Gastrocnemius medialis (tissue), 4 donors: ENCODE measurements at places on chromosomes 1 and 21. TPM values are rescaled to one million over a fixed set of nuclear protein-coding genes. Genes with fewer than 3 reads are reported as not detected.

GRCh38 chr1:5374192-5374591, 618.0 kb downstream of the NPHP4 start:
- no peak for DNase-seq

- no peak for DNase-seq
Observed at GRCh38 chr21:42238185-42238934, 19.4 kb downstream of the ABCG1 start.

LMX1A gene
- total RNA-seq = 0.20 TPM

DNA sequence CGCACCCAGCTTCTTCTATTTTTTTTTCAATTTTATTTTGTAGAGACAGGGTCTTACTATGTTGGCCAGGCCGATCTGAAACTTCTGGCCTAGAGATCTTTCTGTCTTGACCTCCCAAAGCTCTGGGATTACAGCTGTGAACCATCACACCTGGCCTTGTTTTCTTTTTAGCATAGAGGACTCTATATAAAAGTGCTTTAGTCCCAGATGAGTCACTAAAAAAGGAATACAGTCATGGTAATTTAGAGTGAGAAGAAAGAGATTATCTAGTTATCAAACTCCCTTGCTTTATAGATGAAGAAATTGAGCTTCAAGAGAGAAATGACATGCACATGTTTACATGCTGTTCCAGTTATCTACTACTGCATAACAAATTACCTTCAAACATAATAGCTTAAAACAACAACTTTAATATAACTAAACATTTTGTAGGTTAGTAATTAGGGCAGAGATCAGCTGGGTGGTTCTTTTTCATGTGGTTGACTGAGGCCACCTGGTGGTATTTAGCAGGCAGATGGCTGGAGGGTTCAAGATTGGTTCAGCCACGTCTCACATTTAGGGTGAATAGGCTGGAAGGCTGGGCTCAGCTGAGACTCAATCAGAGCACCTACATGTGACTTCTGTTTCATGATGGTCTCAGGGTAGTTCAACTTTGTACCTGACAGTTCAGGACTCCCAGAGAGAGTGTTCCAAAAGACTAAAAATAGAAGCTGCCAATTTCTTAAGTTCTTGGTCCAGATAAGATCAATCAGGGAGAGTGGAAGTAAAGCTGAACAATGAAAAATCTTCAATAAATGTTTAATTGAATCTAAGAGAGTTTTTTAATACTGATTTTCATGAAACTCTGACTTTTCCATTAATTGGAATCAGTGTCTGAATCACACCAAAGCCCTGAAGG, 16.9 kb upstream of the MTF2 start:
- no peak for DNase-seq

OR2L3 gene
- total RNA-seq = not detected

GRCh38 chr1:86382878-86383277, 13.2 kb downstream of the ODF2L start:
- no peak for DNase-seq

ZFP69 gene
- total RNA-seq = 0.29 TPM

EPHB2 gene
- 0.07 TPM for total RNA-seq

IL22RA1 gene
- total RNA-seq = not detected

GRCh38 chr21:44820851-44821250, 3.0 kb upstream of the SUMO3 start:
- DNase-seq = no peak

DNA sequence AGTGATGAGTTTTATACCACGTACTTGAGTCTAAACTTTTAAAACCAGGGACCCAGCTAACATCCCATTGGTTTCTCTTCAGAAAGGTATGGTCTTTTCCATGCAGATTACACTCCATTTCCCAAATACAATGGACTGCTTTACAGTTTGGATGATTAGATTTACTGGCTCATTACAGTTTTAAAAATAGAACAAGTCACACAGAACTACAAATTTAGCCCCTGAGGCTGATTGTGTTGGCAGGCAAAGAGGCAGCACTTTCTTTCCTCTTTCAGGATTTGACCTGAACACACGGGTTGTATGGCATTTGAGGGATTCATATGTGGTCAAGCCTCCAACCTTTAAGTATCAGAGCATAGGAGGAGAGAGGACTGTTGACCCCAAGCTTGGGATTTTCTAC, 21.8 kb upstream of the VTCN1 start:
- DNase-seq = no peak

- DNase-seq = no peak
Observed at GRCh38 chr1:233217832-233218231, 77.7 kb downstream of the PCNX2 start.

- DNase-seq = no peak
Observed at GRCh38 chr21:26194326-26194725, 23.8 kb upstream of the APP start.

GRCh38 chr1:153370146-153370545, 5.3 kb downstream of the S100A12 start:
- no peak for DNase-seq

DNA sequence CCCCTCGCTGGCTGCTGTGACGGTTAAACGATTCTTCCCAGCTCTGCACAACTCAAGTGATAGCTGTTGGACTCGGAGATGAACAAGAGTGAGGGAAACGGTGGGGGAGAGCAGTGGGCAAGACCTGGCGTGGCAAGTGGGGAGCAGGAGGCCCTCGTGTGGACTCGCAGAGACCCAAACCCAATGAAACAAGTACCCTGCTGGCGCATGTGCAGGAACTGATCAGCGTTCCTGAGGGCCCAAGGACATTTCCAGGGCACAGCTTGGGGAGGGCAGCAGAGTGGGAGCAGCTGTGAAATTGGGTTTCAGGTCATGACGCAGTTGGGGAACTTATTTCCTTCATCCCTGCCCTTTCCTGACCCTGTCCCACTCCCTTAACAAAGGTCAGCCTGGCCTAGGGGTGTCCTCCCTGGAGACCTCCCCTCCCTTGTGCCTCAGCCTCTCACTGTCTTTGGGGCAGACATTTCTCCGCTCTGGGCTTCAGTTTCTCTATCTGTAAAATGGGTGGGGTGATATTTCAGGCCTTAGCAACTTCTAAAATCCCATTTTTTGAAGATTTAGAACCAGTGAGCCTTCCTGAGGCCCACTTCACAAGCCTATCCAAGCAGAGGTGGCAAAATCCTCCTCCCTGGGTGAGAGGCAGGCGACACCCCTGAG, 27.9 kb upstream of the ECE1 start:
- DNase-seq = no peak

GOLT1A gene
- total RNA-seq = not detected

PDC gene
- total RNA-seq = not detected

RGSL1 gene
- not detected for total RNA-seq

LRRC71 gene
- not detected for total RNA-seq

MIS18A gene
- total RNA-seq = 2.7 TPM

DNA sequence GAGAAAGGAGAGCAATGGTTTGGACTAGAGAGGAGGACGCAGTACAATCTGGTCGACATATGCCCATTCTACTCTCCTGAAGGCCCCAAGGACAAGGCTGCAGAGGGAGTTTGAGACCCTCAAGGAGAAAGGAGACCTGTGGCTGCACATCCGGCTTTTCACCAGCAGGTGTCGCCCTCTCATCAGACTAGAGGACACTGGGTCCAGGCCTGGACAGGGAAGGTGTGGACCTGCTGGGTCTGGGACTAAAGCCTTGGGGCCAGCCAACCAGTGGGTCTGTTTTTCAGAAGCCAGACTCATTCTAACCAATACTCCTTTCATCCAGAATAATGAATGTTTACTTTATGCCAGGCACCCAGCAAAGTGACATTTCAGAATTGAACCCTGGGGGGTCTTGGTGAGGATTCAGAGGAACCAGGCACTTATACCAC, 5.0 kb downstream of the SRARP start:
- DNase-seq = peak; percentile 59

DNA sequence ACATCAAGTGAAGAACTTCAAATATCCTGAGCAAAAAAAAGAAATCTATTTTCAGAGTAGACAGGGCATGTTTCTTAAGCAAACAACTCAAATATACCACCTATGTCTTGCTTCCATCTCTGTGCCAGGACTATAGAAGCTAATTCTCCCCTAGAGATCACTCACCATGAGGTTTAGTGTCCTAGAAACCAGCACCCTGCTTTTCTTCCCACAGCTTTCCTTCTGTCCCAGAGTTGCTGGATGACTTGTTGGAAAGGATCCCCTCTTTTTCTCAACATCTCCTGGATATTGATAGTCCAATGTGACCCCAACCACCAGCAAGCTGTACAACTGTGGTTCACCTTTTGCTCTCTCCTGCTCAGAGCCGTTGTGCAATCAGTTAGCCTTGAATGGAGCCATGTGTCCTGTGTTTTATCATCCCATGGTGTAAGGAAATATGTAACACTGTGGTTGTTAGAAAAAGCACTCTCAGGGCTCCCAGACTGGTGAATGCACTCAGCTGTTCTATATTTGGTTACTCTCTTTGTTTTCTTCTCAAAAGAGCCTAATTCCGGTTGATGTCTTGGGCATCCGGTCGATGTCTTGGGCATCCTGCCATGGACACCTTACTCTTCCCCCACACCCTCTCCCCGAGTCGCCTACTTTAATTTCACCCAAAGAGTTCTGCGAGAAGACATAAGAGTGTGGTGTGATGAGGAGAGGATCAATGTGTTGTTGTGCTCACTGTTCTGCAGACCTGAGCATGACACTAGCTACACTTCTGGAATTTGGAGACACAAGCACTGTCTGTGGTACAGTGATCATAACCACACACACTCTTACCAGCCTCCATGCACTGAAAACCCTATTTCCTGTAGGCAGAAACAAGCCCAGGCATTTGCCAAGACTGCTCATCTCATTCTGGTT, 1.7 kb downstream of the TNFSF4 start:
- no peak for DNase-seq

DNA sequence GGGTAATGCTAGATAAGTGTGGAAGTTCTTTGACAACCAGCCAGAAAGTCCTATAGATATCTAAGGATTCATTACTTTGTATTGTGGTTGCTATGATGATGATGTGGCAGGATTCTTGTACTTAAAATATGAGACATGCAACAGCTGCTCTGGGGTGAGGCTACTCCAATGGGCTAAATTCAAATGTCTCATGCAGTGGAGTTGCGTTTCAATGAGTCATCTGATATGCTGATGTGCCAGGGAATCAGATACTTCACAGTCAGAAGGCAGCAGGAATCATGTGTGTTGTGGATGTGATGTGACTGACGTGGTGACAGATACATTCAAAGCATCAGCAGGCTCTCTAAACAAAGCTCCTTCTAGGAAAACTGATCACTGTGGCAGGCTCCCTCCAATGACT, 66.5 kb downstream of the TSEN15 start:
- peak; percentile 54 for DNase-seq

CDC42 gene
- 111 TPM for total RNA-seq

DNA sequence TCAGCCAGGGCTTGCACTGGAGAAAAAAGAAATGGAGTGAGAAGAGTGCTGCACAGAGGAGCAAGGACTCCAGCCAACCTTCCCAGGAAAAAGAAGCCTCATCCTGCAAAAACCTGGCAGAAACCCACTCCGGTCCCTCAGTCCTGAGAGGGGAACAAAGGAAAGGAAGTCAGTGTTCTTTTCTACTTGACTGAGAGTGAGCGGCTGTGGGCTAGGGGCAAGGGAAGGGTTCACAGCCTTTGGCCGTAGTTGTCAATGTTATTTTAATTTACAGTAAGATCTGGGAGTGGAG, 8.9 kb upstream of the GOLT1A start:
- no peak for DNase-seq

DNA sequence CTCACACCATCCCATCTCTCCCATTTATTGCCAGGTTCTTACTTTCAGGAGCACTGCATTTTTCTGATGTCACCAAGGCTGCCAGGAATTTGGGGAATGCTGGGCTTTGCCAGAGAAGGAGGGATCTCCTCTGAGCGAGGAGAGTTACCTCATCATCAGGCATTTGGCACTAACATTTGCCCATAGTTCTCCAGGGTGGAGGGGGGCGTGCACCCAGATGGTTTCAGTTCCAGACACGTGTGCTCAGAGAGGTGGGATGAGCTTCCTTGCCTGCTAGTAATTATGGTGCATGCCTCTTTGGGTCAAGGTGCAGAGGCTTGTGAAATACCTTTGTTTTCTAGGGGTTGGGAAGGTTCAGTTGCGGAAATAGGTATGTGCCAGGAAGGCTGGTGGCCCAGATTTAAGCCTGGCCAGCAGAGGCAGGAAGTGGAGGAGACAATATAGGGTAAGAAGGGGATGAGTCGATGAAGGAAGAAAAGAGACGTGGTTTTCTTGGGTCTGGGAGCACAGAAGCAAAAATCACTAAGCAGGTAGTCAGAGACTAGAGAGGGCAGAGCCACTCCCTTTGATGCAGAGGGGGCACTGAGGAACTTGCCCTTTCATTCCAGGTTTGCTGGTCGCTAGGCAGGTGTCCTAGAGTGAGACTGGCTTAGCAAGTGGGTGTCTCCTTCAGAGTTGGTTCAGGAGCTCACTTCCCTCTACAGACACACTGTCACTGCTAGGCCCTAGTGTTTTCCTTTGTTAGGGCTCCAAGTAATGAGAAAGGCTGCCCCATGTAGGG, 7.2 kb downstream of the TUFT1 start:
- DNase-seq = no peak

RGS13 gene
- total RNA-seq = not detected

- DNase-seq = no peak
Observed at GRCh38 chr1:212284332-212284743, 872 bp upstream of the PPP2R5A start.

RPE65 gene
- not detected for total RNA-seq

DNA sequence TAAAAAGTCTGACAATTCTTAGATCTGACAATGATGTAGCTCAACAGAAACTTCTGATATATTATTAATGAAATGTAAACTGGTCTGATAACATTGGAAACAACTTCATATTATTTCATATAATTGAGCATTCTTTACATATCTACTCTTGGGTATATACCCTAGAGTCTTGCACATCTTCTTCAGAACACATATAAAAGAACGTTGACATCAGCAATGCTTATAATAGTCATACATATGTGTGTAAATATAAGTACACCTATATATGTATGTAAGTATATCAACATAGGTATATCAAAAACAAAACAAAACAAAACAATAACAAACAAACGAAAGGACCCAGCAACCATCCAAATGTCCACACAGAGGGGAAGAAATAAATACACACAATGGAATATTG, 38.4 kb downstream of the NRIP1 start:
- no peak for DNase-seq

- no peak for DNase-seq
Observed at GRCh38 chr1:193009501-193009900, 49.7 kb downstream of the UCHL5 start.

TRIM67 gene
- not detected for total RNA-seq

GRCh38 chr1:1353389-1354151, 4.4 kb upstream of the DVL1 start:
- peak; percentile 17 for DNase-seq

GRCh38 chr1:170714938-170715337, 51.0 kb downstream of the PRRX1 start:
- no peak for DNase-seq

GRCh38 chr1:148263906-148264255, 111.8 kb upstream of the NBPF11 start:
- no peak for DNase-seq
